ENCODE measurements at places on chromosomes 1 and 21.

- DNase-seq: no peak
Observed at GRCh38 chr1:11059155-11059967, 457 bp downstream of the SRM start.

DNA sequence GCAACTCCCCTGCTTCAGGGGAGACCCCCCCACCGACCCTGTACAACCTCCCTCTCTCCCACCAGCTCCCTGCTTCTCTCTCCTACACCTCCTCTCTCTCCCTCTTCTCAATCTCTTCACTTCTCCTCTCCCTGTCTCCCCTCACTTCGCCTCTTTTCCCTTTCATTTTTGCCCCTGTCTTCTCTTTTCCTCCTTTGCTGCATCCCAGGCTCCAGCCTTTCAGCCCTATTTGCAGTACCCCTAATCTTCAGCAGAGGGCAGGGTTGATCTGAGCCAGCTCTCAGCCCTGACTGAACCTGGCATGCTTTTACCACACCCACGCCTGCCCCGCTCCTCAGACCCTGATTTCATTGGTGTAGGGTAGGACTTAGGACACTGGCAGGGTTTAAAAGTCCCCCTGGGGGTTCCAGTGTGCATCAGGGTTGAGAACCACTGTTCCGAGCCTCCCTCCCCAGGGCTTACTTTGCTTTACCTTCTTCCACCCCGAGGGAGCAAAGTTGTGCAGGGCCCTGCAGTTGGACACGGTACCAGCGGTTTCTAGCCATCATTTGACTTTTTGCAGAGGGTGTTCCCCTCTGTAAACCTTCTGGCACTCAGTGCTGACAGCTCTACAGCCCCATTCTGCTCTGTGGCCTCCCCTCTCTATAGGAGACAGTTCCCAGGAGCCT, 67.3 kb upstream of the CNTN2 start:
- DNase-seq: no peak

DNA sequence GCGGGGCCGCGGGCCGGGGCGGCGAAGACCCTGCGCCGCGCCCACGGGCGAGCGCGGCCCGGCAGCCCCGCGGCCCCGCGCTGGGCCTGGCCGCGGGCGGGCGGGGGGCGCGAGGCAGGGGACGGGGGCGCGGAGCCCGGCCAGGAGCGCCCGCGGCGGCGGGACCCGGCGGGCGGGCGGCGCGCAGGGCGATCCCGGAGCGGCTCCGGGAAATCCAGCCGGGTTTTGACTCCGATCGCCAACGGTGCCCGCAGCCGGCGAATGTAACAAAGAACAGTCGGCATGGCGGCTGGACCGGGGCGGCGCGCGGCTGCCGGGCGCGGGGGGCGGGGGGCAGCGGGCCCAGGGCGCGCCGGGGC, 334 bp downstream of the PRDM15 start:
- peak; percentile 73 for DNase-seq

- DNase-seq: no peak
Observed at GRCh38 chr21:45534636-45535331, 7.5 kb downstream of the SLC19A1 start.

- no peak for DNase-seq
Observed at GRCh38 chr1:239725371-239725770, 339.0 kb downstream of the CHRM3 start.

- no peak for DNase-seq
Observed at GRCh38 chr1:151289991-151290708, 8.1 kb downstream of the ZNF687 start.

DNA sequence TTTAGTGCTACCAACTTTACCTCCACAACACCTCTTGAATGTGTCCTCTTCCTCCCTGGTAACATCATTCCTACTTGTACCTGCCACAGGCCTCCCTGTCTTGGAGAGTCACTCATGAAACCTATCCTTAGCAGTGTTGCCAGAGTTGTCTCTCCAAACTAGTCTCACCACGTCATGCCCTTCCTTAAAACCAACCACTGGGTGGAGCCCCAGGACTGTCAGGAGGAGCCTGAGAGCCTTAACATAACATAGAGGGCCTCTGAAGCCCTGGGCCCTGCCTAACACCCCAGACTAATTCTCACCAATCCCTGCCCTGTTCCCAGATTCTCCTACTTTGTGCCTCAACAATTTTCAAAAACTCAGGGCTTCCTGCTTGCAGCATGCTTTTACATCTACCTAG, 65.3 kb downstream of the ZNF697 start:
- peak; percentile 30 for DNase-seq

GRCh38 chr1:77064246-77064645, 155.0 kb downstream of the PIGK start:
- no peak for DNase-seq

GRCh38 chr1:218259800-218260199, 25.3 kb upstream of the RRP15 start:
- no peak for DNase-seq

GRCh38 chr1:27527890-27528817, 38.2 kb upstream of the WASF2 start:
- DNase-seq: peak; percentile 84

- no peak for DNase-seq
Observed at GRCh38 chr1:168509875-168510791, 33.7 kb downstream of the XCL2 start.

- DNase-seq: peak; percentile 95
Observed at GRCh38 chr1:159945483-159946241, at the start of gene IGSF9. IGSF9 (minus strand) TSS chr1:159945613; CDS start chr1:159943454, 2,159 bp downstream.
